ENCODE measurements at places on chromosomes 2 and 18.

DNA sequence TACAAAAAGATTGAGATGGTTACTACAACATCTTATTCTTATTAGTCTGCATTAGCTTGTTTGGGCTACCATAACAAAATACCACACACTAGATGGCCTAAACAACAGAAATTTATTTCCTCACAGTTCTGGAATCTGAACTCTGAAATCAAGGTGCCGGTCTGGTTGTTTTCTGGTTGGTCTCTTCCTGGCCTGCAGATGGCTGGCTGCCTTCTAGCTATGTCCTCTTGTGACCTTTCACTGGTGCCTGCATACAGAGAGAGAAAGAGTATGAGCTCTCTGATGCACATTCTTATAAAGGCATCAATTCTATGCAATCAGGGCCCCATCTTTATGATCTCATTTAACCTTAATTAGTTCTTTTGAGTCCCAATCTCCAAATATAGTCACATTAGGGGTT is 696.5 kb downstream of the TDRD15 start:
- no peak for DNase-seq

DNA sequence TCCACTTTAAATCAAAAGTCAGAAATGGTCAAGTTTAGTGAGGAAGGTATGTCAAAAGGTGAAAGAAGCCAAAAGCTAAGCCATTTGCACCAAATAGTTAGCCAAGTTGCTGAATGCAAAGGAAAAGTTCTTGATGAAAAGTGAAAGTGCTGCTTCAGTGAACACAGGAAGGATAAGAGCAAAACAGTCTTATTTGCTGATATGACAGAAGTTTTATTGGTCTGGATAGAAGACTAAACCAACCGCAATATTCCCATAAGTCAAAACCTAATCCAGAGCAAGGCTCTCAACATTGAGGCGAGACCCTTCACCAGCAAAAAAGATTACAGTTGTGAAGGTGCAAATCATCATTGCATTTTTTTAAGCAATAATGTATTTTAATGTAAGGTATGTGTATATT is 496.5 kb upstream of the LRATD1 start:
- DNase-seq = no peak

GRCh38 chr2:162327806-162328205 is 9.3 kb upstream of the IFIH1 start:
- DNase-seq = no peak

DNA sequence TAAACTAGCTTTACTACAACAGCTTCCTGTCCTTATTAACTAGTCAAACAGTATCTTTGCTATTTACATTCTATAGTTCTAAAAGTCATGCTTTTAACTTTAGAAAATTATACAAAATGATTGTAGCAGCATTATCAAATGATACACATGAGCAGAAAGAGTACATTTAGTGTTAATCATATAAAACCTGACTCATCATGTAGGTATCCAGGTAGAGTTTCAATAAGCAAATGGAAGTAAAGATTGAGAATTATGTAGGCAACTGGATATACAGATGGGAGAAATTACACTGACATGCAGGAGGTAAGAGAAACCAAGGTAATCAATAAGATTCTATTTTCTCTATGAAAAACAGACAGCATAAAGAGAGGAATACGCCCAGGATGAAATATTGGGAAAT is 33.8 kb downstream of the TRIP12 start:
- DNase-seq = no peak

GRCh38 chr18:75607701-75608100 is 180.2 kb upstream of the SMIM21 start:
- no peak for DNase-seq

DNA sequence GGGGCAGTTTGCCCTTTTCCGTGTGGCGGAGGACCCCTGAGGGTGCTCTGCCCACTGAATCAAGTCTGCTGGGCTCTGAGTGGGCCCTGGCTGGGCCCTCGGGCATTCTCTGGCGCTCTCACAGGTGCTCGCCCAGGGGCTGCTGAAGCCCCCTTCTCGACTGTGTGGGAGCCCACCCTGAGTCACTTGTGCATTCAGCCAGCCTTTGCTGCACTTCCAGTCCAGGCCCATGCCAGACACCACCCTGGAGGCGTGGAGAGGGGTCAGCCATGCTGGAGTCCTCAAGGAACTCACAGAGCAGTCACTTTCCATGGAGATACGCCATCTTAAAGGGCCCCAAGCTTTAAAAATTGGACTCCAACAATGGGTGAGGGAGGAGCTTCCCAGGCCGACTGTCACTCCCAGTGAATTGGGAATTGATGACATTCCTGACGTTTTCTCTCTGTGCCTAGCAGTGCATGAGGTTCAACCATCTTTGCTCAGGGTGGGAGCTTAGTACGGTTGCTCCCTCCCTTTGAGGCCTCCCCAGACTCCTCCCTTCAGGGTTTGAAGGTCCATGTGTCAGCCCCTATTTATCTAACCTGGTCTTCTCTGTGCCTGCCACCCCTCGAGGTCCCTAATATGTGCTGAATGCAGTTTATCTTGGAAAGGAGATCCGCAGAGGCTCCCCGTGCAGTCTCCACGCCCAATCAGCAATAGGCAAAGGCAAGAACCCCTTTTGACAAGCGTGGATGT is 71.8 kb upstream of the HS6ST1 start:
- DNase-seq = no peak

GRCh38 chr2:61433606-61434005 is 37.3 kb downstream of the USP34 start:
- no peak for DNase-seq

DNA sequence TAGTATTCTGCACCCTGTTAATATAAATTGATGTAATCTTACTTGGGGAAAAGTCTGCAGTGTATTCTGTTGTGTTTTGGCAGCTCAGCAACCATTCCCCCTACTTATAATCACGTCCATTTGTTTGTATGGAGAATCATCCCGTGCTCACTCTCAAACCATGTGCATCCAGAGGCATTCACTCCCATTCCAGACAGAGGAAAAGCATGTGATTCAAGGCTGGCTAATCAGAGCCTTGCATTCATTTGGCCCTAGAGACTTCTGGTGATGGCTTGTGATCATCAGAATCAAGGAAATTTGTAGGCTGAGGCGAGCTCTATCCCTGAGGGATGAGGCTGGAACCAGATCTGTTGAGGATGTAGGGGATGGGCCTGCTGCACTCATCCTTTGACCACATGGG is 5.1 kb upstream of the WIPF1 start:
- DNase-seq = no peak

Data from kidney epithelial cell (primary cell).